ENCODE measurements at places on chromosomes 2 and 18.
A peak's percentile ranks its signal among the peaks of the same experiment; 100 is the strongest.

DNA sequence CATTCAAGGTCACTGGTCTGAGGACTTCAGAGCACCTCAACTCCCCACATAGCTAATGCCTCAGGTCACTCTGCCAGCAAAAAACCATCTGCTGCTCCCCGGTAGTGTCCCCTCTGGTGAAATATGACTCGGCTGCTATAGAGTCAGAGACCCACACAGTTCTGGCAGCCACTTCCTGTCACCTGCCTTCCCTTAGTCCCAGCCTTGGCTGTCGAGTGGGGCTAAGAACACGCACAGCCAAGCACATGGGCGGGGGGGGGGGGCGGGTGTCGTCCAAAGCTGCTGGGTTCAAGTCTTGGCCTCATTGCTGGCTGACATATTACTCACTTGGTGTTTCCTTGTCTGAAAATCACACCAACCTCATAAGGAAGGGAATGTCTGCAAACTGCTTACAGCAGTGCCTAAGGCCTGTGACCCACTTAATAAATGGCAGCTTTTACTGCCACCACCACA, 37.5 kb downstream of the POLR1A start:
- DNase-seq = no peak

DNA sequence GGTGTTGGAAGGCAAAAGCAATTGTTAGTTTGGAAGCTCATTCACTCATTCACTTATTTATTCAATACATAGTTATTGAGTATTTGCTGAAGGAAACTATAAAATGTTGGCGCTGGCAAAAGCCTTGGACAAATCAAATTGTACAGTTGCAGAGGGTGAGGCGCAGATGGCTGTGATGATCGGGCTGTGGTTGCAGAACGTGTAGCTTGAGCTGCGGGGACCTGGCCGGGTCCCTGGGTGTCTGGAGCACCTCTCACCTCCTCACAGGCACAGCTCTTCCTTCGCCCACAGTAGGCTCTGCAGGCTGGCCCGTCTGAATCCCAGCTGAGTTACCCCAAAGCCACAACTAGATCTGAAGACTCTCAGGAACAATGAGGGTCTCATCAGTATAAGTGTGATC, 72.7 kb downstream of the LDLRAD4 start:
- no peak for DNase-seq

DNA sequence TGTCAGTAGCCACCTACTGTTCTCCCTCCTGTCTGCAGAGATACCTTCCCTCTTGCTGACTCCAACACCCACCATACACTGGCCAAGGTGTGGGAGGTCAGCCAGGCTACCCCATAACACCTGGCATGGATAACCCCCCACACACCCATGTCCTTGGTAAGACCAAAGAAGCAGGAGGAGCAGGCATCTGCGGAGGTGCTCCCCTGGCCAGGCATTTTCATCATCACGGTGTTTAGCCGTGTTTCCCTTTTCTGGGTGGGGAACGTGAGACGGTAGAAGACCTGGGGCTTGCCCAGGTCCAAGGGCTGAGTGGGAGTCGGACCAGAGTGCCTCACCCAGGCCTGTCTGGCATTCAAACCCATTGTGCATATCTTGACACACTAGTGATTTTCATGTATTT, 150.3 kb downstream of the SMAD7 start:
- no peak for DNase-seq

GRCh38 chr18:3305354-3305762, 43.4 kb downstream of the MYL12B start:
- peak; percentile 77 for DNase-seq

DNA sequence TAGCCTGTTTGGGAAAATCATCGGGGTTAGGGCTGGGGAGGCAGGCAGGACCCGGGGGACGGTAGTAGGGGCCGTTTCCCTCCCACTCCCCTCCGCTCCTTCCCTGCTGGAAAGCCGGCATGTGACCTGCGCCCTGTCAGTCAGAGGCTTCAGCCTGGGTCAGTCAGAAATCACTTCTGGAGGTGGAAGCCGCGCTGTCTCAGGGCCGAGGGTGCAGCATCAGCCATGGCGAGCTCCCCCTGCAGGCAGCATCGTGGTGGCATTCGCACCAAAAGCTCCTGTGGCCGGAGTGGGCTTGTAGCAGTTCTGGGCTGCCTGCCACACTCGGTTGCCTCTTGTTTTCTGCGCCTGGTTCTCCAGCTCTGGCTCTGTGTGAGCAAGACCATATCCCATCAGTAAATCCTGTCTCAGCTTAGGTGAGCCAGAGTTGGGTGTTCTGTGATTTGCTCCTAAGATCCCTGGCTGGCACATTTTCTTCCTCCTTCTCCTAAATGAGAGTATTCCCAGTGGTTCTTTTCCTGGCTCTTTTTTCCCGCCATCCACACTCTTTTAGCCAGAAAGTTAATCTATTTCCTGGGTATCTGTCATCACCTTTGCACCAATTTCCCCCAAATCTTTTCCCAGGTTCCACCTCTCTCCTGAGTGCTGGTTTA, 123.9 kb upstream of the CD302 start:
- DNase-seq = peak; percentile 81

DNA sequence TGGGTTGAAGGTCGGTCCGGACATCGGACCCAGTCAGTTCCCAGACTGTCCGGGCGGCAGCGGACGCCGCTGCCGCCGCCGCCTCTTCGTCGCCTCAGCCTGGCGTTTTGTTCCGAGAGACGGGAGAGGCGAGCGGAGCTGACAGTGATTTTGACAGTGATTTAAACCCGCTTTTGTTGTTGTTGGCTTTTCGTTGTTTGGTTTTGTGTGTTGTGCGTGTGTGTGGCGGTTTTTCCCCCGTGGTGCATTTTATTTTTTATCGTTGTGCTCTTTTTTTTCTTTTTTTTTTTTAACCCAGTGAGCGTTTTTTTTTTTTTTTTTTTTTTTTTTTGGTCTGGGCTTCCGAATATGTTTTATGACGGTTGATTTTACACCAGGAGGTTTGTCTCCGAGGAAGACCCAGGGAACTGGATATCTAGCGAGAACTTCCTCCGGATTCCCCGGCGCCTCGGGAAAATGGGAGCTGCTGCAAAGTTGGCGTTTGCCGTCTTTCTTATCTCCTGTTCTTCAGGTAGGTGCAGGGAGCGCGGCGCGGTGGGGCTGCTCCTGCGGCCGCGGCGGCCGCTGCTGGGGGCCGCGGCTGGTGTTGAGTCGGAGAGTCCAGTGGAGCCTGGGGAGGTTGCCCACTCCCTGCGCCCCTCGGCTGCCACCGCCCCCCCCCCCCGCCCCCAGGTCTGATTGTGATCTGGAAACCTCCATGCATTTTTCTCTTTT, at the start of gene ACVR2A:
TSS of gene ACVR2A (plus strand) at position 333 of the 714 bp plus-strand sequence. CDS start at position 457, 124 bp downstream.
- peak; percentile 50 for DNase-seq

DNA sequence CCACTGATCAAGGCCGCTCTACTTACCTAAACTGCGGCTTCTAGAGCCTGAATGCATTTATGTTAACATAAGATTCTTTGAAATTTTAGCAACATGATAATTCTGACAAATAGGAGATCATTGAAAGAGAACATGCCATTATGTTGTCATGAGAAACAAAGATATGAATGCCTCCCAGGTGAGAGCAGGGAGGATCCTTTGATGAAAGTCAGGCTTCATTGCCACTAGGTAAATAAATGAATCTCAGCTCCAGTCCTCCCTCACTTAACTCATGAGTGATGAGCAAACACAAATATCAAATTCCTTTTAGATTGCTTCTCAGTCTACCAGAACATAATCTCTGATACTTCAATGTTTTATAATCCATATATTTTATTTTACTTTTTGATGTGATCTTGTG, 463.2 kb upstream of the CDH7 start:
- no peak for DNase-seq

DNA sequence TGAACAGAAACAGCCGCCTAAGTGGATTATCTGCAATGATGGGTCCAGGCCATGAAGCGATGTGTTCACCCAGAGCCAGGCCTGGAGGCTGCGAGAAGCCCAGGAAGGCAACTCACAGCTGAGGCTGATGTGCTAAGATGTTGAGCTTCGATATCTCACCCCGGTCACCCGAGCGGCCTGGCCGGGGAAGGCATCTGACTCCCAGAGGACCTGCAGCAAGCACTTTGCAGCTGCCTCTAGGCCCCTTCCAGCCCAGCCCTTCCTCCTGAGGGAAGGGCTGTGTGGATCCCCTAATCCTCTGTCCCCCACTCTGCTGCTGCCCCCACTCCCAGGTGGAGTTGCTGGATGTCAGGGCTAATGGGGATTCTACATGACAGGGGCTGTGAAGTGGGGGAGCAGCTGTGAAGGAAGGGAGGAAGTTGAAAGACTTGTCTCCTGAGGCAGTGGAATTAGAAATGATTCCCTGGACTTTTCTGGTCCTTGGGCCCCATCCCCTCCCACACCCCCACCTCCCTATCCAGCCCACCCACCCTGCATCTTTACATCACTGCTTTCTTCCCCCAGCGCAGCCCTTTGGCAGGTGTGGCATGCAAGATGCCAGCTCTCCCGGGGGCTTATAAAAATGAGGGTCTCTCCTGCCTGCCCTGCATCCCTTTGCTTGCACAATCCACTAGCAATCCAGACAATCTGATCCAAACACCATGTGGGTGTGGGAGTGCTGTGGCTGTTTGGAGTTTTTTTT, 4.3 kb downstream of the ATP6V1B1 start:
- DNase-seq = no peak

- no peak for DNase-seq
Measured at GRCh38 chr18:80041424-80041823, 7.2 kb downstream of the RBFA start.

DNA sequence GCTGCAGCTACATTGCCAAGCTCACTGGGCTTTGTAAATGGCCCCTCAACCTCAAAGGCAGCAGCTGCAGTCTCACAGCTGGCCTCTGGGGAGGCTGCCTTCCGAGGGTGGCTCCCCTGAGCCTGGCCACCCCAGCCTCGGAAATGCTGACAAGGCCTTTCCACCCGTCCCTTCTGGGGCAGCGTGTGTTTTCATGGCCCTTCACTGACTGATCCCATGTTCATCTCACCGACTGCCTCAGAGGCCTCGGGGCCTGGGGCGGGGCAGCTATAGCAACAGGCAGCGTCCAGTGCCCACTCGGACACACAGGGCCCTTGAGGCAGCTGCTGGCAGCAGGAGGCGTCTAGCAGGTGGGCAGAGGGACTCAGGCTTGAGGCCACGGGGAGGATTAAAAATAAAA, 149.7 kb downstream of the GLI2 start:
- no peak for DNase-seq

DNA sequence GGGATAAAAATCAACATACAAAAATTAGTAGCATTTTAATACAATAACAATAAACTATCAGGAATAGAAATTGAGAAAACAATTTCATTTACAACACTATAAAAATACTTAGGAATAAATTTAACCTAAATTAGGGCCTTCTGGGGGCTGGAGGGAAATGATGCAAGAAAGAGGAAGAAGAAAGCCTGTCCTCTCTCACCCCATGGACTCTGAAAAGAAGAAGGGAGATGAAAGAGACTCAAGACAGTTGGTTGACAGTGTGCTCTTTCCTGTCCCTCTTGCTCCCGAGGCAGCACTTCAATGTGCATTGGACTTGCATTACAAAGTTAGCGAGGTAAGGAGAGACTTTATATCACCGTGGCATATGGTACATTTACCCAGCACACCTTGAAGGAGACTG, 88.5 kb downstream of the VAPA start:
- peak; percentile 33 for DNase-seq

DNA sequence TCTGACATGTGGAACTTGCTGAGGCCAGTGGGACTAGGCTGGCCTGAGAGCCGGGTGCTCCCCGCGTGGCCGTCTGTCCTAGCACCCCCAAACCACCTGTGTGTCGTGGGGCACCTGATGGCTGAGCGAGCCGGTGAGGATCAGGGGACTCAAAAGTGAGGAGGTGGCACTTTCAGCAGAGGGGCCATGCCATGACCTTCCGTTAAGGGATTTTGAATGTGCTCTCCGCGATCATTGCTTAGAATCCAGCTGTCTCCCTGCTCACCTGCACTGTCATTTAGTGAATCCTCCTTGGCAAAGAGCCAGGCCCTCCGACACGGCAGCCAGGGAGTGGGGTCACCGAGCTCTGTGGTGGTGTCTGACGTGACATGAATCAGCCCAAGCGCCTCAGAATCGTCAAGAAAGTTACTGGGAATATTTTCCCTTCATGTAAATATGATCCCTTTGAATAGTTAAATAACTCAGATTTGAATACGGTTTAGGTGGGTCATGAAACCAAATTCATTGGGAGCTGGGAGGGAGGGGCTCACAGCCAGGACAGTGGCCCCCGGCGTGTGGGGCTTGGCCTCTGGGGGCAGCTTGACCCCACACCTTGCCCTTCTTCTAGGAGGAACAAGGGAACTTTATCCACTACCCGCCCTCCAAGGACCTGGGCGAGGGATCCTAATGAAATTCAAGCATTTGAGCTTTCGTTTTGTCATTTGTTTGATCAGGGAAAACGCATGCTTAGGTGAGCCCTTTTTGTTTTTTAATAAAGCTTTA, 9.5 kb downstream of the NFATC1 start:
- no peak for DNase-seq
